ENCODE measurements at places on chromosomes 3 and 15.

DNA sequence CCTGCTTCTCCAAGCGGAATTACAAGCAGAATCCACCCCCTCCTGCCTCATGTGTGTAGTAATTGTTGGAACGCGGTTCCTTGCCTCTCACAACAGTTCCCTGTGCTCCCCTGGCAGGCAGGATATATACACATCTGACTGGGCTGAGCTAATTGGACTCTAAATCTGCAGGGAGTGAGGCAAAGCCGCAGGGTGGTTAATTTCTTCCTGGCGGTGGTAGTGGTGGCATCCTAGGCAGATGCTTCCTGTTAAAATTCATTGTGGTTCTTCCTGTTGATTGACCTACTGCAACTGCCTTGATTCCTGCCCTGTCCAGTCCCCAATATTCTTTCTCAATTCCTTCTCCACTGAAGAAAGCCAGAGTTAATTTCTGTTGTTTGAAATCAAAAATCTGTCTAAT is 202.9 kb upstream of the PROK2 start:
- no peak for DNase-seq

DNA sequence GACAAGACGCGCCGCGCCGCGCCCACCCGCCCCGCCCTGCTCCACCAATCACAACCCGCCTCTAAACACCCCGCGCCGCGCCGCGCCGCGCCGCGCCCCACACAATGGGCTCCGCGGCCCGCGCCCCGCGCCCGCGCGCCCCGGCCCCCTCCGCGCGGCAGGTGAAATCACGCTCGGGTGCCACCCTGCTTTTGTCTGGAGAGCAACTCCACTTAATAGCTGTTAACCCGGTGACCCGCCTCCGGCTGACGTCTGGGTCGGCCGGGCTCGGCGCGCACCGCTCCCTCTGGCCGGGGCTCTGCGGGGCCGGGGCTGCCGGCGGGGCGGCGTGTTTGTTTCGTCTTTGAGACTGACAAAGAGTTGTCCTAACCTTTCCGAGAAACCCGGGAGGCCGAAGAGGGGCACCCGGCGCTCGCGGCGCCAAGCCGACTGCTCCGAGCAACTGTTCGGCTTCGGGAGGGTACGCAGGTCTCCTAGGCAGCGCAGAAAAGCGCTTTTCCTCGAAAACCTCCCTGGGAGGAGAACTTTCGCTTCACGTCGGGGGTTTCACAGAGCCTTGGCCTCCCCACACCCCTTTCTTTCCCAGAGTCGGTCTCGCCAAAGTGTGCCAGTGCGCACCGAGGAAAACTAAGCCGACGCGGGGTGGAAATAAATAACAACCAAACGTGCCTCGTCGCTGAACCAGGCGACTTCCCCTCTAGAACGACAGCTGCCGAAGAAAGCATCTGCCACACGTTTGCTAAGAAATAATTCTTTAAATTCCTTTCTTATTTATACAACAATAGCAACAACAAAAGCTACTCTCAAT is 518.4 kb downstream of the FOXP1 start:
- DNase-seq = no peak

- no peak for DNase-seq
Measured at GRCh38 chr3:32713181-32713580, 28.2 kb downstream of the CNOT10 start.

DNA sequence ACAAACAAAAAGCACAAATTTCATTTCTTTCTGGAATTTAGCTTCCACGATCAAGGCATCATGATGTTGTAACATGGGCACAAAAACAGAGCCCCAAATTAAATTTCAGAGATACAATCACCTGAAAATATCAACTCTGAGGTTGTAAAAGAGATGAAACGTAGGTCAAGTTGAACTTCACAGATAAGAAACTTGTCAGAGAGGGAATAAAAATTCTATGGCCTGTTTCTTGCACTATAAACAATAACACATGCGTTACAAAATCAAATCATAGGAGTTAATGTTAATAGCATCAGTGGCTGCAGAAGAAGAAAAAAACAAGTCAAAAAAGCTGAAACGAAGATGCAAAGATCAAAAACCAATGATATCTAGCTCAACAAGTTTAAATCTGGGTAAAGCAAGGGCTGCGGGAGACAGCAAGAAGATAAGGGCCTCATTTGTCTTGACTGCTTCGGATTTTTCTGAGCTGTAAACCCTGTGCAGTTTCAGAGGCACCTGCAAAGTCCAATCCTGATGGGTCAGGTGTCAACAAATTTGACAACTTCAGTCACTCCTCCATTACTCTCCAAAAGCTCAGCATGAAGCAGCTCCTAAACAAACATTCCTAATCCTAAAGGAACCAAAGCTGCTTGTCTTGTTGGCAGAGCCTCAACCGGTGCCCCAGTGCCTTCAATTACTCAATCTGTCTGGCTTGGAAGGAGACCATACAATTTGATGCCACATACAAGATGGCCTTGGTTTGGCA is 219.8 kb downstream of the STT3B start:
- no peak for DNase-seq

GRCh38 chr15:63374686-63375520 is 6.7 kb downstream of the CA12 start:
- DNase-seq = no peak

DNA sequence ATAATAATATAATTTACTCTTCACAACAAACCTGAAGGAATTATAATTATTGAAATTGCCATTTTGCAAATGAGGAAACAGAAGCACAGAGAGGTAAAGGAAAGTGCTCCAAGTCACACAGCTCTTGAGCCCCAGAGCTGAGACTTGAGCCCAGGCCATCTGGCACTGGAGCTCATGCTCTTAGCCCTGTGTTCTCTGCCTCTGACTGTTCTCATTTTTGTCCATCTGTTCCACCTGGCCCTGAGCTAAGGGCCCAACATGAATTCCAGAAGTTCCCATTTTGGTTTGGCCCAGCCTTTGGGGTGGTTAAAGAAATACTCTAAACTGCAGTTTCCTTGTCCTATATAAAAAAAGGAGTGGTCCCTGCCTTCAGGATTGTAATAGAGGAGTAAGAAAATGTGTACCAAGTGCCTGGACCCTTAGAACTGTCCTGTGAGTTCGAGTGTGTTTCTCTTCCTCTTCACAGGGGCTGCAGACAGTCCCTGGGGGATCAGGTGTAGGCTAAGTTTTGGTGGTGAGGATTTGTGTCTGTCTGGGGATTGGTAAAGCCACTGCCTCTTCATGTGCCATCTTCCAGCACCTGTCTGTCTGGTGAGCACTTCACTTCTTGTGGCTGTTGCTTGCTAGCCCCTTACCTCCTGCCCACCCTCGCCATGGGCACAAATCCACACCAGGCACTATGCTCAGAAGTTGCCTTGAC is 91.8 kb downstream of the DNAJB8 start:
- DNase-seq = no peak

- DNase-seq = no peak
Measured at GRCh38 chr15:80170596-80170995, 17.8 kb downstream of the FAH start.

DNA sequence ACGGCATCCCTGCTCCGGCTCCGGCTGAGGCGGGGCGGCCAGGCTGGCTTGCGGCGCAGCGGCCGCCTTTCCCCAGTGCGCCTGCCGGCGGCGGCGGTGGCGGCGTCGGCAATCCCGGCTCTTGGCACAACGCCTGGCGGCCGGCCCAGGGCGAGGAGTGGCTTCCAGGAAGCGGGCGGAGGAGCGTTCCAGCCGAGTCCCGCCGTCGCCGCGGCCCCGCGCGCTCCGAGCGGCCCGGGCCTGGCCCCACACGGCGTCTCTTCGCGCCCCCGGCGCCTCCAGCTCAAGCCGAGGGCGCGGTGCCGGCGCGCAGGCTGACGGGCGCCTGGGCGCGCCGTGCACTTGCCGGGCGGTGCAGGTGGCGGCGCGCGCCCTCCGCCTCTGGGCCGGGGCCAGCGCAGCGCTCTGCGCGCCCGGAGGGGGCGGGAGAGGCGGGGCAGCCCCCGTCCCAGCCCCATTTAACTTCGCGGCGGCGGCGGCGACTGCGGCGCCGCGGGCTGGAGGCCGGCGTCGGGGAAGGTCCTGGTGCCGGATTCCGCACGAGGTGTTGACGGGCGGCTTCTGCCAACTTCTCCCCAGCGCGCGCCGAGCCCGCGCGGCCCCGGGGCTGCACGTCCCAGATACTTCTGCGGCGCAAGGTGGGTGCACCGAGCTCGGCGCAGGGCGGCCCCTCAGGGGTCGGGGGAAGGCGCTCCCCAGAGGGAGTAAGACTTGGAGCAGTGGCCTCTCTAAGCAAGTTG is at the start of gene ADAMTSL3:
TSS of gene ADAMTSL3 (plus strand) at position 485 of the 740 bp plus-strand sequence. CDS start 1,639 bp downstream, outside the sequence.
- no peak for DNase-seq
